ENCODE measurements at places on chromosomes 1 and 21.

DNA sequence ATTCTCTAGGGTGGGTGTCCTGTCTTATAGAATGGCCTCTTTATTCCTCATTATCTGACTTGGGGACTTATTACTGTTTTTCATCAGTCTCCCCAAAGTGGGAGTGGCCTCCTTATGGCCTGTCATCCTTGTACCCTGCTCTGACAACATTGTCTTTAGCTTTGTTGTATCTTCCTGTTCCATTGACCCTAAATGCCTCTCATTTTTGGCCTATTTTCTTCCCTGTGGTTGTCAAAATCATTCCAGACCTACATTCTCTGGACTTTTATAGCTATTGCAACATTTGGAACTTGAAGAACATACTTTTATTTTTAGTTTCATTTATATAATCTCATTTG is 9.7 kb downstream of the SFT2D2 start:
- DNase-seq = no peak

DNA sequence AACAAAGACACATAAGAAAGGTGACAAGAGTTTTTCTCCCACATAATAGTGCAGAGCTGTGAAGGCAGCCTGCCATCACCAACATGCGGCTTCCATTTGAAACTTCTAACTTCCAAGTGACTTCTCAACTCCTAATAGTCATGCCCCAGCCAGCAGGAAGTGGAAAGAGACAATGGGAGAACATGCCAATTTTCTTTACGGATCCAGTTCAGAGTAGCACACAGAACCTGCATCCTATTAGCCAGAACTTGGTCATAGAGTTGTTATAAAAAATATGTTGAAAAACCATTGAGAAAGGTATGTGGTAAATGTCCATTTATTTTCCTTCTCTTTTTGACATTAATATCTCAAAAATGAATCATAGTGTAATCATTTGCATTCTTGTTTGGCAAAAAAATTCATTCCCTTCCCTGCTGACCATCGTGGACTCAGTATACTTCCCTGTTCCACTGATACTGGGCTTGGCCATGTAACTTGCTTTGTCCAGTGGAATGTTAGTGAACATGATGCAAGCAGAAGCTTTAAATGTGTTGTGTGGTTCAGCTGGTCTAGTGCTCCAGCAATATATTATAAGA is 197.4 kb downstream of the SEC16B start:
- DNase-seq = no peak

DNA sequence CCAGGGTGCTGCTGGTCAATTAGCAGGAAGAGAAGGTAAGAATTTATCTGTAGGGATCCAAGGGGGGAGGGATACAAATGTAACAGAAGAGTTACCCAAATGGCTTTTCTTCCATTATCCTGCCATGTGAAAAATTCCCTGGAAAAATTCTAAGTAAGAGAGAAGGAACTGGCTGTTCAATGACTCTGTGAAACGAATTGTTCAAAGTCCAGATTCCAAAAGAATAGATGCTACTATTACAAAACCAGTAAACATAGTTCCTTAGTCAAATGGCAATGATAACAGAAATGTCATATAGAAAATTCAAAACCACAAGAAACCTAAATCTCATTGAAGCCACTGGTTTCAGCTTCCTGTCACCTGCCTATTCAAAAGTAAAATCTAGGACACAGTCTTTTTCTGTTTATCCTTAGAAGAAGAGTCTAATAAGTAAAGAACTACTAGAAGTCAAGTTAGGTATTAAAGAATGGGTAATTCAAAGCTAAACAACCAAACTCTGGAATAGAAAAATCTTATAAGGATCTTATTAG is 102.6 kb downstream of the ZNF644 start:
- no peak for DNase-seq

- DNase-seq = no peak
Observed at GRCh38 chr1:55380355-55380970, 165.3 kb upstream of the USP24 start.

- no peak for DNase-seq
Observed at GRCh38 chr1:106055855-106056254, 1000.6 kb upstream of the PRMT6 start.

DNA sequence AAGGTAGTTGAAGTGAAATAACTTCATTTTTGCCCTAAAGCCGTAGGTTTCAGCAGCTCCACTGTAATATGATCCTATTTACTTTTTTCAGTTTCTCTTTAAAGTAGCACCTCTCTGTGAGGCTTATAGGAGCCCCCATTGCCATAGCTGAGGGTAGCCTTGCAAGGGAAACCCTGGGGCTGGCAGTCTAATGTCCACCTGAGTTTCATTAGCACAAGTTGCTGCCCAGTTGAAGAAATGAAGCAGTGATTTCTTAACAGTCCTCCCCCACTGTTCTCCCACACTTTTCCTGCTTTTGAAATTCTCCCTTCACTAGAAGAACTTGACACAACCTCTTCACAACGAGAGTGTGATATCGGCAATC is 1.5 kb downstream of the HMCN1 start:
- DNase-seq = no peak

- no peak for DNase-seq
Observed at GRCh38 chr1:147162093-147162492, 10.2 kb downstream of the PRKAB2 start.

- DNase-seq = no peak
Observed at GRCh38 chr1:37096523-37096922, 62.2 kb upstream of the GRIK3 start.

DNA sequence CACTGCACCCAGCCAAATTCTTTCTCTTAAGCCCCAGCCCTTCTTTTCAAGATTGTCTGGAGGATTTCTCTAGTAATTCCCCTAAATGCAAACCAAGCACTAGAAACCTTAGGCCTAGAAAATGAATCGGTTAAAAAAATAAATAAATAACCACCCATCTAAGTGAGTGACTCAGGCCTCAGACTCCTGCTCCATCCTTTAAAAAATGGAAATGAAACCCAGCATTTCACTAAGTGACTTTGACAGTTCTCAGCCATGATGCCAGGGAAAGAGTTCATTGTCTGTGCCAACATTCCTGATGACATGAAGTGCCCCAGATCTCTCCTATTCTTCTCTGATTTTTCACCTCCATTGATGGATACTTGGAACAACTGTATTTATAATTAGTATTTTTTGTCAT is 415.2 kb upstream of the DAB1 start:
- DNase-seq = no peak

All from activated T-helper 1 cell treated with Interleukin-2 at 50 U/mL for 16 hours (primary cell).